Nephron progenitor cell (in vitro differentiated cells): ENCODE measurements at places on chromosomes 6 and 20.

DNA sequence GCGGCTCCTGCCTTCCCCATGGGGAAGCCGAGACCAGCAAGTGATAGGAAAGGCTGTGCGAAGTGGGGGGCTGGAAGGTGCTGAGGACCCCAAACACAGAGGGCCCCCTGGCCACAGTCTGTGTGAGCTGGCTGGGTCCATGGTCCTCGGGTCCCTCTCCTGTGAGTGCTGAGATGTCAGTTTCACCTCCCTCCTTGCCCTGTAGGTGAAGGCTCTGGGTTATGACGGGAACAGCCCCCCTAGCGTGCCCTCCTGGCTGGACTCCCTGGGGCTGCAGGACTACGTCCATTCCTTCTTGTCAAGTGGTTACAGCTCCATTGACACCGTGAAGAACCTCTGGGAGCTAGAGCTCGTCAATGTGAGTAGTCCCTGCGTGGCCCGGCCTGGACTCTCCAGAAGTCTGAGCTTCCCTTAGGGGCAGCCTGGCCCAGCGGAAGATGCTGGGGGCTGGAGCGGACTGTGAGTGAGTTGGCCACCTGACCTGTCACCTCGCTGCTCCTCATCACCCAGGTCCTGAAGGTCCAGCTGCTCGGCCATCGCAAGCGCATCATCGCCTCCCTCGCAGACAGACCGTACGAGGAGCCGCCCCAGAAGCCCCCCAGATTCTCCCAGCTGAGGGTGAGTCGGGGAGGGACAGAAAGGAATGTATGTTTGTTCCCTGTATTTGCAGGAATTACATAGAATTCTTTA is 61.7 kb downstream of the TCP11 start:
- no peak for DNase-seq

- DNase-seq, result no peak
These were observed 26.4 kb upstream of the EFHC1 start for GRCh38 chr6:52393780-52394179.

- no peak for DNase-seq
These were observed 25.8 kb upstream of the MTRF1L start for GRCh38 chr6:153028286-153028685.

GRCh38 chr20:61948586-61949362 is 116.9 kb downstream of the TAF4 start:
- DNase-seq, result no peak

- no peak for DNase-seq
These were observed 10.2 kb downstream of the SPAG4 start for GRCh38 chr20:35625584-35626385.

DNA sequence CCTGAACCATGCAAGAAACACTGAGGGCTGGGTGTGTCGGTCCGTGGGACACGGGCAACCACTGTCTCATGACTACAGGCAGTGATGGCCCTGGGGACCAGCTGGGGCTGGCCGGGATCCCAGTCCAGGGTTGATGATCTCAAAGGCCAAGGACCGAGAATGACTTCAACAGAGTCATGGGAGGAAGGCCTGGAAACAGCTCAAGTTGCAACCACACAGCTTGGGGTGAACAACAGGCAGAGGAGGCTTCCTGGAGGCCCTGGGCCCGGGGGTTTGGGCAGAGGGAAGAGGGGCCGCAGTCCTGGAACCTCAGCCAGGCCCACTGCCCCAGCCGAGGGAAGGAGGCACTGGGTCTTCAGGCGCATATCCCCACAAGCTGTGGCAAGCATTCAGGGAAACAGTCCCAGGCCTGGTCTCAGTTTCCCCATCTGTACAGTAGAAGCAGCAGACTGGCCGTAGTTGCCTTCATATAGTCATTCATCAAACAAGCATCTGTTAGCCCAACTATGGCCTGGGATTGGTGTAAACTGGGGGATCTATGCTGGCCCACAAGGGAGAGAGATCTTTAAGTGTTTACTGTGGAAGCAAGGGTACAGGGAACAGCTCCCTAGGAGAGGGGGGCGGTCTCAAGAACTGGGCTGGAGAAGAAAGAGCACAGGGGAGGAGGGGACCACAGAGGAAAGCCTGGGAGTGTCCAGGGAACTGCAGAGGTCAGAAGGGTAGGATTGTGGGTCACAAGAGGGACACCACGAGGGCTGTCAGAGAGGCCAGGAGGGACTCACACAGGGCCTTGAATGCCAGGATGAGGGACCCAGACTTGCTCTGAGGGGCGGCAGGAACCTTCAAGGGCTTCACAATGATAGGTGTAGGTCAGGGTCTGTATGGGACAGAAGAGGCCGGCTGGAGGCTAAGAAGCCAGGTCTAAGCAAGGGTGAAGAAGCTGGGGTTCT is 2.1 kb downstream of the MYL9 start:
- DNase-seq, result no peak

DNA sequence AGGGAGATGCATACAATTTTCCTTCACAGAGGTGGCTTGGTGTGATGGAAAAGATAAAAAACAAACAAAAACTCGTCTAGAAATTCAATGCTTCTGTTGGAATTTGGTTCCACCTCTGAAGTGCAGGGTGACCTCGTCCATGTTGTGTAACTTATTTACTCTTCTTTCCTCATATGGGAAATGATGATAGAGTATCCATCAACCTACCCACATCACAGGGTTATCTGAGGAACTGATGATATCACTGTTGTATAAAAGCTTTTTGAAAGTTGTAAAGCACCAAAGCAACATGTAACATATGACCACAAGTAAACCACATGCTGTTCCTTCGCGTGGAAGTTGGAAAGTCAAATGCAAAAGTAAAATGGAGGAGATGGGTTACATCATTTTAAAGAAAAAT is 212.0 kb upstream of the SGK1 start:
- DNase-seq, result no peak

- no peak for DNase-seq
These were observed 133.8 kb downstream of the CLIC5 start for GRCh38 chr6:45881705-45882467.

DNA sequence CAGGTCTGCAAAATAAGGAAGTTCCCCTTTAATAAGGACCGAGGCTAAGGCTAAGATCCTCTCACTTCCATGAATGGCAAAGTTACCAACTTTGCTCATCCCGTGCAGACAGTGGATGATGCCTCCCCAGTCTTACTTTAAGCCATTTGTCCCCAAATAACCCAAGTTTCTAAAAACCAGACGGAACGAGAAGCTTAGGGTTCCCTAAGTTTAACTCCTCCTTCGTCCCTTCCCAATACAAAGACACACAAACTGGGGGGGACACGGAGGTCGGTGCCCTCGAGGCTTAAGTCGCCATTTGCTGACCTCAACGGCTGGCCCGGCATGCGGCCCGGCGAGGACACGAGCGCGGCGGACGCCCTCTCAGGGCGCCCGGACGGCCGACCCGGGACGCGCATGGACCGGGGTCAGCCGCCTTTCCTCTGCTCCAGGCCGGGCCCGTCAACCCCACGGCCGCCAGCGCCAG is 527 bp downstream of the FBXO30 start:
- no peak for DNase-seq

DNA sequence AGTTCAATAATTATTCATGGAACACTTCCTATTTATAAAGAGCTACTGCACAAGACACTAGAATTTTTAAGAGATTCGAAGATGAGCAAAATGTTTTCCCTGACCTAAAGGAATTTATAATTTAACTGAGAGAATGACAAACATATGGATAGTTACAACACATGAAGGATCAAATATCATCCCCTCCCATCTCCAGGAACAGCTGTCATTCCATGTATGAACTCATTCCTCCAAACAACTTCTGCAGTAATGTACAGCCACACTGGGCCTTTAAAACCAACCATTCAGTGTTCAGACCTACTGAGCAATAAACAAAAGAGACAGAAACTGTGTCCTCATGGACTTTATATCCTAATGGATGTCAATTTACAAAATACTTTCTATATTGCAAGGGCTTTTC is 87.8 kb downstream of the KIF16B start:
- no peak for DNase-seq

GRCh38 chr20:58622671-58623578 is 28.2 kb upstream of the STX16 start:
- DNase-seq, result no peak

- DNase-seq, result no peak
These were observed 103.6 kb downstream of the KIF13A start for GRCh38 chr6:17883665-17884497.

GRCh38 chr20:38199501-38200390 is 34.7 kb upstream of the TGM2 start:
- DNase-seq, result no peak

DNA sequence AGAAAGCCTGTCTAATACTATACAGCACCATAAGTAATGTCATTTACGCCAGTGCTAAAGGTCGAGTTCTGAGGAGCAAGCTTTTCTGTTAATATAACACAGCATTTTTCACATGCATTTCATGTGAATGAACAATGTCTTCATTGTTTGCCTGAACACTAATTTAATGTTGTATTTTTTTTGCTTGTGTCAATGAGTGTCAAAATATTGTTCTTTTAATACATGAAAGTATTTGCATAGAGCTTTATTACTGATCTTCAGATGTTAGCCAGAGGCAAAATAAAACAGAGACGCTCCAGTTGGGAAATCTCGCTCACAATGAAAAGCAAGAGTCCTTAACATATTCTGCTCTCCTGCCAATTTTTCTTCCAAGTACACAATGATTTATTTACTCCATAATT is 151.8 kb downstream of the FOXC1 start:
- no peak for DNase-seq

GRCh38 chr20:52589251-52589812 is 382.8 kb upstream of the TSHZ2 start:
- no peak for DNase-seq

- no peak for DNase-seq
These were observed 10.2 kb downstream of the MYO6 start for GRCh38 chr6:75759207-75759606.

- no peak for DNase-seq
These were observed 76.9 kb downstream of the VTA1 start for GRCh38 chr6:142223938-142224337.

DNA sequence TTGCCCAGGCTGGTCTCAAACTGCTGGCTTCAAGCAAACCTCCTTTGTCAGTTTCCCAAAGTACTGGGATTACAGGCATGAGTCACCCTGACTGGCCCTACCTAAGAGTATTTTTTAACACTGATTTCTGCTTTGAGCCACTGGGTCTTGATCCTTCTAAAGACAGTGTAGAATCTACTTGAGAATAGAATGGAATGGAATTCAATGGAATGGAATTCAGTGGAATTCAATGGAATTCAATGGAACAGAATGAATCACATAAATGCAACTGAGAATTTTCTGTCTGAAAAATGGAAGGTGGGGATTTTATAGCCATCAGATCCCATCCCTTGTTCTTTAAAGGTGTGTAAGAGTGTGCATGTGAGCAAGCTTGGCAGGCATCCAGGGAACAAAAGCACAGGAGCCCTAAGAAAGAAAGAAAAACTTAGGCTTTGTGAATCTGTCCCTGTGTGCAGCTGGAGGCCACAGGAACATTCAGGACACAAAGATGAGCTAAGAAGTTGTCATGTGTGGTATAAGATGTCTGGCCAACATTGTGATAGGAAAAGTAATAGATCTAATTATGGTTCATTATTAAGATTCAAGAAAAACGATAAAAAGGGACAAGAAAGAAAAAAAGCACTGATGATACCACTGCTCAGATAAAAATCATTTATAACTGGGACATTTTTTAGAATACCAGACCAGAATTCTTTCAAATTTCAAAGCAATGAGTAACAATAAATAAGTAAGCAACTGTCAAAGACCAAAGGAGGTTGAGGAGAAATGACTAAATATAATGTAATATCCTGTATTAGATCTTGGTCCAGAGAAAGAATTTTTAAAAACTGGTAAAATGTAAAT is 681.0 kb upstream of the GJE1 start:
- no peak for DNase-seq

DNA sequence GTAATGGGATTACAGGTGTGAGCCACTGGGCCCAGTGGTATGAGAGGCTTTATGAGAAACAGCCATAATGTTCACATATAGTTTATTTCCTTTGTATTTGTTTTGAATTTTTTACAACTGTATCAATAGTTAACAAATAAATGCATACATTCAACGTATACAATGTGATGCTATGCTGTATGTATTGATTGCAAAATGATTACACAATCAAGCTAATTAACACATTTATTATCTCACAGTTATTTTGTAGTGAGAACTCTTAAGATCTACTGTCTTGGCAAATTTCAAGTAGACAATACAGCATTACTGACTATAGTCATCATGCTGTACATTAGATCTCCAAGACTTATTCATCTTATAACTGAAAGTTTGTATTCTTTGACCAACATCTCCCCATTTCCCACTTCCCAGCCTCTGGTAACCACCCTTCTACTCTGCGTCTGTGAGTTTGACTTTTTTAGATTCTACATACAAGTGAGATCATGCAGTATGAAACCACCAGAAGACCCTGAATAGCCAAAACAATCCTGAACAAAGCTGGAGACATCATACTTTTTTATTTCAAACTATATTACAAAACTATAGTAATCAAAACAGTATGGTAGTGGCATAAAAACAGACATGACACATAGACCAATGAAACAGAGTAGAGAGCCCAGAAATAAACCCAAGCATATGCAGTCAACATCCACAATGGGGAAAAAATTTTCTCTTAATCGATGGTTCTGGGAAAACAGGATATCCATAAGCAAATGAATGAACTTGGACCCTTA is 157.2 kb upstream of the RREB1 start:
- DNase-seq, result no peak
